ENCODE measurements at places on chromosomes 12 and 14. TPM values are rescaled to one million over a fixed set of nuclear protein-coding genes. Genes with fewer than 3 reads are reported as not detected.

The C14orf39 gene
- total RNA-seq, result not detected

GRCh38 chr12:121751034-121751433, 38.5 kb downstream of the TMEM120B start:
- no peak overlapping the region for H3K4me3 ChIP-seq
- H3K4me1 ChIP-seq, result no peaks in the 10 kb centered on the region
- no peaks in the 10 kb centered on the region for H3K36me3 ChIP-seq
- H3K27me3 ChIP-seq, result no peaks in the 10 kb centered on the region
- DNase-seq, result no peak

The C3AR1 gene
- total RNA-seq, result 1.6 TPM

- peaks cover 10% of the 10 kb centered on the region for H3K27me3 ChIP-seq
- no peak overlapping the region for H3K4me3 ChIP-seq
- H3K27ac ChIP-seq, result no peak overlapping the region
- DNase-seq, result no peak
Measured at GRCh38 chr14:61832783-61833182, 70.6 kb downstream of the SNAPC1 start.

GRCh38 chr12:127230843-127231260, 1036.1 kb upstream of the TMEM132C start:
- DNase-seq, result no peak
- no peak overlapping the region for H3K4me3 ChIP-seq
- no peaks in the 10 kb centered on the region for H3K36me3 ChIP-seq
- H3K27ac ChIP-seq, result no peak overlapping the region
- peaks cover 4% of the 10 kb centered on the region for H3K27me3 ChIP-seq

- H3K36me3 ChIP-seq, result no peaks in the 10 kb centered on the region
- no peak for DNase-seq
- peaks cover 11% of the 10 kb centered on the region for H3K27me3 ChIP-seq
- no peak overlapping the region for H3K27ac ChIP-seq
Measured at GRCh38 chr12:29591140-29592020, 93.9 kb upstream of the OVCH1 start.

DNA sequence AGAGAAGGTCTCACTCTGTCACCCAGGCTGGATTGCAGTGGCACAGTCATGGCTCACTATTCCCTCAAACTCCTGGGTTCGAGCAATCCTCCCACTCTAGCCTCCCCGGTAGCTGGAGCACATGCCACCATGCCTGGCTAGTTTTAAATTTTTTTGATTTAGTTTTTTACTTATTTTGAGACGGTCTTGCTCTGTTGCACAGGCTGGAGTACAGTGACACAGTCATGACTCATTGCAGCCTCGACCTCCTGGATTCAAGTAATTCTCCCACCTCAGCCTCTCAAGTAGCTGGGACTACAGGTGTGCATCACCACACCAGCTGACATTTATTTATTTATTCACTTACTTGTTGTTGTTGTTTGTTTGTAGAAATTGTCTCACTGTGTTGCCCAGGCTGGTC, 22.2 kb upstream of the DIP2B start:
- H3K27me3 ChIP-seq, result no peaks in the 10 kb centered on the region
- H3K4me3 ChIP-seq, result no peak overlapping the region
- H3K4me1 ChIP-seq, result no peaks in the 10 kb centered on the region
- DNase-seq, result no peak

The PKP2 gene
- 0.07 TPM for total RNA-seq

GRCh38 chr12:64631197-64631596, 20.9 kb downstream of the RASSF3 start:
- peaks cover 50% of the 10 kb centered on the region for H3K4me1 ChIP-seq
- H3K36me3 ChIP-seq, result peaks cover 26% of the 10 kb centered on the region
- DNase-seq, result no peak
- peak overlapping the region; percentile 55 for H3K27ac ChIP-seq
- peak overlapping the region; percentile 8 for H3K4me3 ChIP-seq

The INSM2 gene
- total RNA-seq, result not detected

DNA sequence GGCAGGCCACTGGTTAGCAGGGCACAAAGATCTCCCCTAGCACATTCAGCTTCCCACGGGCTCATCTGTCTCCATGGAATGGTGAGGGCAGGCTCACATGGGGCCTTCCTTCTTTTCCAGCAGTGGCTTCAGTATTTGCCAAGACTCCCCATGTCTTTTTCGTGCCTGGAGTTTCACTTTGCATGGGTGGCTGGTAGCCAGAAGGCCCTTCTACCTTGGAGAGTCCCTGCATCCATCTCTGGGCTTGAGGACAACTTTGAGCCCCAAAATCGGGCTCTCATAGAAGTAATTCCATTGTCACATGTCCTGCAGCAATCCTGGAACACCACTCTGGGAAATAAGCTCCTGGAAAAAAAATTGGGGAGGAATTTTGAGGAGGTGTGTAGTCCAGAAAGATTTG, 42.1 kb downstream of the NFKBIA start:
- H3K27ac ChIP-seq, result no peak overlapping the region
- no peak for DNase-seq
- H3K27me3 ChIP-seq, result no peaks in the 10 kb centered on the region
- no peak overlapping the region for H3K4me3 ChIP-seq

DNA sequence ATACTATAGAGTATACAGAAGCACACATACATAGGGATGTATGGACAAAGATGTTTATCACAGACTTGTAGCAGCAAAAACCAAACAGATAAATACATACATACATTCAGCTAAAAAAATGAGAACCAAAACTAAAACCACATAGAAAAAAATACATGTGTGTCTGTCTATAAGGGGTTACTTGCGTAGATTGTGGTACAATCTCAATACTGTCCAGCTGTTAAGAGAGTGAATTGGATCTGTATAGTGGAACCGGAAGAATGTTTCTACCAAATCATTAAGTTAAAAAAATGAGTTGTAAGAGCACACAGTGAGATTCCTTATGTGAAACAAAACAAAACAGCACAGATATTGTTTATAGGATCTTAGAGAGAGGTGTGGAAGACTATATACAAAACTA, 44.2 kb upstream of the DCD start:
- H3K4me3 ChIP-seq, result no peak overlapping the region
- H3K4me1 ChIP-seq, result no peaks in the 10 kb centered on the region
- no peak overlapping the region for H3K27ac ChIP-seq

DNA sequence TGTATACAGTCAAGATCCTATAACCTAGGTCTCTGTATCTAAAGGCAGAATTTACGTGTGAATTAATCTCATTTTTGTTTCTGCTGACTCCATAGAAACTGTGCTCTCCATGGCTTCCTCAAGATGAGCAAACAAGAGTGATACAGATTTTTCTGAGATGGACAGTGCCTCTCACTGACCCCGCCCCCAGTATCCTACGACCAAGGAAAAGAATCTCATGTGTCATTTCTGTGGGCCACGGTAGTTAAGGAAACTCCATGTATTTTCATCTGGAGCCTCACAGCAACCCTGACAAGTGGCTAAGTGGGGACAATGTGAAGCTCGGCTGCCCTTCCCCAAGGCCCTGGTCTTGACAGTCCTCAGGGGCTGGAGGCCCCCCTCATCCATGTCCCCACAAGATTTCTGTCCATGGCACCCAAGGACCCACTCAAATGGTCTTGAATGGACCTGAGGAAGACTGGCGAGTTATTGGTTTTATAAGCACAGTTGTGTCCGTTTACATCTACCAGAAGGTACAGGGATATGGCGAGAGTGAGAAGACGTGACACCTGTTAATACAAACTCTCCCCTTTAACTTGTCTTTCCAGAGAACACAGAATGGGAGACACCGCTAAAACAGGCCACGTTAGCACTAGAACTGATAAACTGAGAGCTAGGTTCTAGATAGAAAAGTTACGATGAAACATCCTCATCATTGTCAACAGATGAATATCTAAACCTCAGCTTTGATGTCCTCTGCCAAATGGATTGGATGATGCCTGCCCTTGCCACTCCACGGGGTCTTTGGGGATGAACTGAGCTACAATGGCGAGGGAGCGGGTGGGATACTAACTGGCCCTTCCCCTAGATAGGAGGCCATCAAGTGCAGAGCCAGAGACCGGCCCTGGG, 108.4 kb upstream of the EGLN3 start:
- no peak for DNase-seq
- H3K27ac ChIP-seq, result peak overlapping the region; percentile 62
- H3K4me3 ChIP-seq, result peak overlapping the region; percentile 48

GRCh38 chr14:67335781-67336180, 23.8 kb downstream of the ATP6V1D start:
- H3K4me1 ChIP-seq, result no peaks in the 10 kb centered on the region
- H3K27me3 ChIP-seq, result no peaks in the 10 kb centered on the region
- DNase-seq, result no peak
- H3K36me3 ChIP-seq, result peaks cover 7% of the 10 kb centered on the region
- no peak overlapping the region for H3K4me3 ChIP-seq
- H3K27ac ChIP-seq, result no peak overlapping the region

DNA sequence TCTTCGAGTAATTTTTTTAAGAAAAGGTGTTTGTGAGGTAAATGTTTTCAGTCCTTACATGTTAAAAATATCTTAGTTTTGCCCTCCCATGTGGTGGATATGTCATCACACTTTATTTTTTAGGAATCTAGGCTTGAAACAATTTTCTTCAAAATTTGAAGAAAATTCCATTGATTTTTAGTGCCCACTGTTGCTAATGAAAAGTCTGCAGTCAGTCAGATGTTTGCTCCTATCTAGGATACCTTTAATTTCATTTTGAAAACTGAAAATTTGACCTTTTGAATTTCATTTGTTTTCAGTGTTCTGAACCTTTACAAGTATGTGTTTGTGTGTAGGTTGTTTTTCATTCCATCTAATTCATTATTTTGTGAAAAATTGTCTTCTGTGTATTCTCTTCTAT, 105.4 kb downstream of the LRRK2 start:
- H3K36me3 ChIP-seq, result no peaks in the 10 kb centered on the region
- H3K27ac ChIP-seq, result no peak overlapping the region
- H3K4me3 ChIP-seq, result no peak overlapping the region
- no peaks in the 10 kb centered on the region for H3K4me1 ChIP-seq
- no peak for DNase-seq

DNA sequence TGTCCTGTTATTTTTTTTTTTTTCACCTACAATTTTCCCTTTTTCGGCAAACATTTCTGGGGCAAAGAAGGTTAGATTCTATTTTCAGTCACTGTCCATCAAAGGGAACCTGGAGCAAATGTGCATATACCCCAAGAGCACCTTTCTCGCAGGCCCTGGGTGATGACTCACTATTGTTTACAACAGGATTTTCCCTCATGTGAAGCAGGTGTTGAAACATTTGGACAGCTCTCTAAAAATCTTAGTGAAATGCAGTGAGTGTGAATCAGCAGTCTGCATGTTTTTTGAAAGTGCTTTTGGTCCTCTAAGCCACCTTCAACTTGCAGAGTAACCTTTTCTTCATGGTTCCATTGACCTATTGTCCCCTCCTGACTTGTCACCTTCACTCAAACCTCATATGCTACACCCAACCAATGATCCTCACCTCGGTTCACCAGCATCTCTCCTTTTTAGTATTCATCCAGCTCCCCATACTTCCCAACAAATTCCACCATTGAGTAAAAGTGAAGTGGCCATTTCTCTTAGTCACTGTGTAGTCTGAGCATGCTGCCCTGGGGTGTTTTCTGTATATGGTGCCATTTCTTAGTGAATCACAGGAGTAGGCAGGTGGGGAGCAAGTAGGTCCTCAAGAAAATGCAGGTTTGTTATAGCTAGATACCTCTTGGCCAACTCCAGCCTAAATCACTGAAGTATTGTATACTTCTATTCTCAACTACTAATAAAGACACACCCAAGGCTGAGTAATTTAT, 260.2 kb downstream of the BMP4 start:
- no peaks in the 10 kb centered on the region for H3K4me1 ChIP-seq
- DNase-seq, result no peak
- H3K4me3 ChIP-seq, result no peak overlapping the region
- no peaks in the 10 kb centered on the region for H3K27me3 ChIP-seq
- H3K36me3 ChIP-seq, result no peaks in the 10 kb centered on the region

- no peaks in the 10 kb centered on the region for H3K27me3 ChIP-seq
- H3K36me3 ChIP-seq, result peaks cover 10% of the 10 kb centered on the region
- no peak for DNase-seq
Measured at GRCh38 chr14:34981743-34982420, 910 bp upstream of the SRP54 start.

DNA sequence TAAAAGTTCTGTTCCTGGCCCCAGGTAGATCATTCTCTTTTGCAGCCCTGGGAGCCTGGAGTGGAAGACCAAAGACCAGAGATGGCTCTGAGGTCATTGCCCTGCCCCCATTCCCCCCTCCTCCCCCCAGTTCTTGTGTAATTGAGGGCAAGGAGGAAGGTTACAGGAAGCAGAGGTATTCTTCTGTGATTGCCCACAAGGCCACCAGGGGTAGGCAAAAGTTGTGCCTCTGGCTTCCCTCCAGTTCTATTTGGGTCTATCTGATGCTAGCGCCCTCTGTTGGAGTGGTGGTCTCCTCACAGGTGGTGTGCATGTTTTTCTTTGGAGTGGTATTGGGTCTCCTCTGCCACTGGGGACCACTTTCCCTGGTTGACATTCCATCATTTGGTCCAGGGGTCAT, 41.2 kb upstream of the CRY1 start:
- no peak overlapping the region for H3K27ac ChIP-seq
- DNase-seq, result no peak
- H3K4me1 ChIP-seq, result no peaks in the 10 kb centered on the region
- no peaks in the 10 kb centered on the region for H3K36me3 ChIP-seq

The SMOC1 gene
- not detected for total RNA-seq

GRCh38 chr14:66081594-66082376, 404.4 kb upstream of the CCDC196 start:
- H3K27me3 ChIP-seq, result peaks cover 21% of the 10 kb centered on the region
- no peaks in the 10 kb centered on the region for H3K4me1 ChIP-seq
- H3K27ac ChIP-seq, result no peak overlapping the region
- no peak for DNase-seq
- no peak overlapping the region for H3K4me3 ChIP-seq
- no peaks in the 10 kb centered on the region for H3K36me3 ChIP-seq

GRCh38 chr12:119230807-119231206, 52.1 kb downstream of the HSPB8 start:
- H3K27ac ChIP-seq, result no peak overlapping the region
- H3K4me1 ChIP-seq, result no peaks in the 10 kb centered on the region
- H3K36me3 ChIP-seq, result no peaks in the 10 kb centered on the region
- DNase-seq, result no peak

DNA sequence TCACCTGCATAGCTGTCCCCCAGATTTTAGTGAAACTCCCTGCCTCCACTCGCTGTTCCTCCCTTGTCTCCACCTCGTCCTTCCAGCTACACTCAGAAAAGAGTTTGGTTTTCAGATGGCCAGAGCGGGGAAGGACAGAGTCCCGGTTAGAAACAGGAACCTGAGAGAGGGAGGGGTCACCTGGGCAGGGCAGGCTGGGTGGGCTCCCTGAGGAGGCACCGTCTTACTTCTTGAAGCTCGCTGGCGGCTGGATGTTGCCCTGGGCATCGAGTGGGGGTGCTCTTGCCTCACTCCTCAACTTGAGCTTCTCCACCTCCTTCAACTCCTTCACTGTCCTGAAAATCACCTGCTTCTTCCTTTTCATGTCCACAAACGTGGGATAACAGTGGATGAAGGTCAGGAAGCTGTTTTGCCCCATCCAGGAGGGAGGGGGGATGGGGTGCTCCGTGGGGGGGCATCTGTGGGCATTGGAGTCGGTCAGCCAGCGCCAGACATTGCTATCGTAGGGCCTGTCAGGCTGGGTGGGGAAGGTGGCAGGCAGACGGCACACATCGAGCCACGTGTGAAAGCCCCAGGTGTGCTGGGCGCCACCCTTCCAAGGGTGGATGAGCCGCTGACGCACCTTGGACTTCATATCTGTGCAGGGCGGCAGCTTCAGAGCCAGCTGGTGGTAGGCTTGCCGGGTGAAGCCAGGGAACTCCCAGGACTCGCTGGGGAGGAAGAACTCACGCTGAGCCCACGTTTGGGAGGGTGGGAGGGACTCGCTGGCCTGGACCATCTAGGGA, 2.0 kb downstream of the TEX52 start:
- H3K27ac ChIP-seq, result no peak overlapping the region
- H3K4me3 ChIP-seq, result no peak overlapping the region
- DNase-seq, result no peak
- no peaks in the 10 kb centered on the region for H3K4me1 ChIP-seq
- peaks cover 2% of the 10 kb centered on the region for H3K36me3 ChIP-seq

Measured in natural killer cell treated with Interleukin-12 subunit alpha and Interleukin-12 subunit beta and Interleukin-15 and Interleukin-18, amount 100 ng/mL, for 72 hours (primary cell).